HFF-Myc (cell line): ENCODE measurements at places on chromosomes 16 and 17.

DNA sequence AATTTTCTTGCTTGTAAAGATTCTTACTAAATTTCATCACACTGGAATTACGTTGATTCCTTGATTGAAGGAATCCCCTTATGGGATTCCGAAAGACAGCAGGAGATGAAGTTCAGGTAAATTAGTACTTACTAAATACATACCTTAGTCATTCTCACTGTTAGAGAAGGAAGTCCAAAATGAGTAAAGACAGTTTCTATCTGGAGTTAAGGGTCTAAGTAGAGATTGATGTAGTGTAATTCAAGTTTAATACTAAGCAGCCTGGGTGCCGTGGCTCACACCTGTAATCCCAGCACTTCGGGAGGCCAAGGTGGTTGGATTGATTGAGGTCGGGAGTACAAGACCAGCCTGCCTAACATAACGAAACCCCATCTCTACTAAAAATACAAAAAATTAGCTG lies 9.6 kb downstream of the DDX42 start:
- no peak for DNase-seq

DNA sequence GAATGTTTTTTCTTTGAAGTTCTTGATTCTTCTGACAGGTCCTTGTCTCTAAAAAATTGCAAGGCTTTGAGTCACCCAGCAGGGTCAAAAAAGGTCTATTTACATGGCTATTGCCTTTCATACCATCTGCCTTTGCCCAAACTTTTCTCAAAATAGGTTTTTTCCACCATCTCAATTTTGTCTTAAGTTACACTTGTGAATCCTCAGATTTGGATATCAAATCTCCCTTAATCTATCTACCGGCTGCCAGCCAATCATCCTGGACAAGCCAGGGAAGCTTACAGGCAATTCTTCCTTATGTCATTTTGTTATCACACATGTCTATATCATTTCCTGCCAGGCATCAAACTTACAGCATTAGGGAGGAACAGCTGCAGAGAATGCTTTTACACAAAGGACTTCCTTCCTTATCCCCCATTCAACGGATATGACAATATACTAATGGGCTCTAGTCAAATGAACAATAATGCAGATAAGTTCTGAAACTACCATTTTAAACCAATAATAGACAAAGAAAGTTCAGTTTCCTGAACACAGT lies 104.1 kb upstream of the CORO6 start:
- no peak for DNase-seq

- DNase-seq, result no peak
Observed at GRCh38 chr17:19263641-19264051, 26.5 kb downstream of the EPN2 start.

DNA sequence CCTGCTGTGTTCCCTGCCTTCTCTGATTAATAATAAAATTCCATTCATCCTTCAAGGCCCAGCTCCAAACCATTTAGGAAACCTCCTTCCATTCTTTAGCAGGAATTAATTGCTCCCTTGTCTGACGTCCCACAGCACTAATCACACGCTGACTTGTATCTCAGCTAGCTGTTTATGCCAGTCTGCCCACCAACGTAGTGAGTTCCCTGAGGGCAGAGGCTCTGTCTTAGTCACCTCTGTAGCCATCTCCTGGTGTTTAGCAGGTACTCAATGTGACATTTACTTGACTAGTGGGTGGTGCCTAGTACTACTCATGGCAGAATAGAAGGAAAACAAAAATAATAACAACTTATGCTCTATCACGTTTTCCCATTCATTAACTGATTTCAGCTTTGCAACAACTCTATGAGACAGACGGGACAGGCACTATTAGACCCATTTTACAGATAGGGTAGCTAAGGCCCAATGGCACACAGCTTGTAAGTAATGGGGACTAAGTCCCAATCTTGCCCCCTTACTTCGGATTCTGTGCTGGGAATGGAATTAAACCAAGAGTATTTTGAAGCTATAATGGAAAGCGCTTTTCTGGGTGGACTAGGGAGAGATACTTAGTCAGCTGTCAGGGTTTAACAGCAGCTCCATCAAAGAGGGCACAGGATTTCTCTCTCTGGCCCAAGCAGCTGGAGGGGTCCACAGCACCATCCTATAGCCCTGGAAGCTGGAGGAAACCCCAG lies 931 bp upstream of the WIPF2 start:
- no peak for DNase-seq
